ENCODE measurements at places on chromosomes 2 and 18.

- no peak for DNase-seq
Observed at GRCh38 chr2:62054916-62055450, 140.9 kb upstream of the B3GNT2 start.

- DNase-seq: no peak
Observed at GRCh38 chr18:51491678-51492372, 294.3 kb upstream of the MEX3C start.

DNA sequence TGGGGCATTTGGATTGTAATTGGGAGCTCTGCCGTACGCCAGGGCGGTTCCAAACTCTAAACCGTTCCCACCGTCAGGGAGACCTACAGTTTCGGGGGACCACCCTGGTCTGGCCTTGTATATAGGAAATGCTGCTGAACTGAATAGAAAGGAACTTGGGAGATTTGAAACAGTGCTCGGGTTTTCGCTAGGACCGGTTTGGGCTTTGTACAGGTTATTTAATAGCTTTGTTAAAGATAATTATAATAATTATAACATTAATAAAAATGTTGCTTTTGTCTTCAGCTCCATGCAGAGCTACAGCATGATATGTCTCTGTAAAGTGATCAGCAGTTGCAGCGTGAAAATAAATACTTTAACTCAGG is 2.4 kb downstream of the SP5 start:
- DNase-seq: no peak

DNA sequence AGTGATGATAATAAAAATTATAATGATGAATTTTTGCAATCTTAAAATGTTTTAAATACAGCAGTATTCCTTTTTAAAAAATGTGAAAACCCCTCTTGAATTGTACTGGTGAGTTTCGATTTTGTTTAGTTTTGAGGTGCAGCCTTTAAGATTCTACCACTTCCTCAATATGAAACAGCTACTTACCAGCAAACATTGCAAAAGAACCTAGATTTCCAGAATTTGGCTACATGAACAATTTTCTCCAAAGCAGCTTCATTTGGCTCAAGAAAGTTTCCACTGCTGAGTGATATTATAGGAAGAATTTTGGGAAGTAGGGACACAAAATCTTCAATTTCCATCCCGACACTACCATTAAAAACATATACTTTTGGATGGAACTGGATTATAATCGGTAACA is 12.0 kb downstream of the TCF4 start:
- no peak for DNase-seq

GRCh38 chr18:52582516-52582915 is 242.5 kb downstream of the DCC start:
- DNase-seq: no peak

DNA sequence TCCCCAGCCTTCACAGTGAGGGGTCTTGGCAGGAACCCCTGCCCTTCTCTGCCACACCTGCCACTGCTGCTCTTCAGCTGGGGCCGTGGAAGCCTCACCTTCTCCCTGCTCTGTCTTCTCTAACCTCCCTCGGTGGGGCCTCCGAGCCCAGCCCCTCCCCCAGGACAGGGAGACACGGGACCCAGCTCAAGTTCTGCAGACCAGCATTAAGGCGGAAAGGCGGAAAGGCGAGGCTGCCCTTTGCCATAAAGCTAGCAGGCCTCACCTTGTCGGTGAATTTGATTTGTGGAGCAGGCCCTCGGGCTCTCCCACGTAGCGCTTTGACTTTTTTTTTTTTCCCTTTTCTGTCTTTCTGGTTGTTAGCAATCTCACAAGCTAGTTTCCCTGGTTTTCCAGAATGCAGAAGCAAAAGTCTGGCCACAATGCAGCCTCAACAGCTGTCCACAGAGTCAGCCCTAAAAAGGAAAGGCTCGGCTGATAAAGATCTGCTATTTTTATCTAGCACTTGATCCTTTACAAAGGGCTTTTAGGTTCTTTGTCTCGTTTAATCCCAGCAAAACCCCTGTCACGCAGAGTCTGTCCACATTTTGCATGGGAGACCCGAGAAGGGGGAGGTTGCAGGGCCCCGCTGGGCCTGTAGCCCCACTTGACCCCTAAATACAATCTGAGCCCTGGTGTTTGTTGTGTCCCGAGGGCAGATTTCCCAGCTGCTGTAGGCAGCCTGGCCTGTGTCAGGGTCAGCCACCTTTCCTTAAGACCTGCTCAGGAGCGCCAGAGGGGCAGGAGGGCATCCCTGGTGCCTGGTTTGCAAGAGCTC is 6.0 kb downstream of the ITM2C start:
- no peak for DNase-seq

GRCh38 chr2:65018141-65018582 is 29.0 kb downstream of the SLC1A4 start:
- DNase-seq: no peak

GRCh38 chr18:48791636-48792105 is 159.1 kb downstream of the SMAD7 start:
- DNase-seq: no peak

Measured in activated naive CD4-positive, alpha-beta T cell treated with anti-CD3 and anti-CD28 coated beads for 36 hours (primary cell).